ENCODE measurements at places on chromosomes 7 and 10. TPM values are rescaled to one million over a fixed set of nuclear protein-coding genes. Genes with fewer than 3 reads are reported as not detected.

LIPA gene
- polyA plus RNA-seq: 75.0 TPM

PDAP1 gene
- 108 TPM for polyA plus RNA-seq

HTR5A gene
- polyA plus RNA-seq: not detected

ZRANB1 gene
- 5.3 TPM for polyA plus RNA-seq

ERVW-1 gene
- polyA plus RNA-seq: not detected

GOLGA7B gene
- 0.27 TPM for polyA plus RNA-seq

ABCB4 gene
- 37.5 TPM for polyA plus RNA-seq

SRGN gene
- polyA plus RNA-seq: 239 TPM

GRCh38 chr7:27155816-27156507 is 513 bp downstream of the HOXA7 start:
- H3K4me1 ChIP-seq: peaks cover 61% of the 10 kb centered on the region
- H3K27ac ChIP-seq: peak overlapping the region; percentile 82
- H3K4me3 ChIP-seq: peak overlapping the region; percentile 36
- DNase-seq: peak; percentile 78
- peaks cover 99% of the 10 kb centered on the region for H3K27me3 ChIP-seq

DNA sequence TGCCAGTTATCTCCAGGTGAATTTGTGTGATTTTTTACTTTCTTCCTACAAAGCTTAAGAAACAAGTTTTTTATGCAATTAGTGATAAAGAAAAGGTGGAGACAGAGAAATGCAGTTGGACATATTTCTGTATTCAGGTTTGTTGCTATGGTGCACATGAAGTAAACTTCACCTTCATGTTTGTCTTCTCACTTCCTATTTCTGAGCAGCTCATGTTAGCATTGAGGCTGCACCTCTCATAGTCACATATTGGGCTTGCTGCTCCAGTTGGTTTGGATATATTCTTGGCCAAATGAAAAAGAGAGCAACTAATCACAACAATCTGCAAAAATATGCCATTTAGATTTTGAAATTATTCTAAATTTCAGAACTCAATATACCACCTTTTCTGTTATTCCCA is 475.6 kb upstream of the ZWINT start:
- no peaks in the 10 kb centered on the region for H3K27me3 ChIP-seq
- no peaks in the 10 kb centered on the region for H3K4me1 ChIP-seq
- no peak for DNase-seq
- H3K4me3 ChIP-seq: no peak overlapping the region
- no peaks in the 10 kb centered on the region for H3K36me3 ChIP-seq

DNA sequence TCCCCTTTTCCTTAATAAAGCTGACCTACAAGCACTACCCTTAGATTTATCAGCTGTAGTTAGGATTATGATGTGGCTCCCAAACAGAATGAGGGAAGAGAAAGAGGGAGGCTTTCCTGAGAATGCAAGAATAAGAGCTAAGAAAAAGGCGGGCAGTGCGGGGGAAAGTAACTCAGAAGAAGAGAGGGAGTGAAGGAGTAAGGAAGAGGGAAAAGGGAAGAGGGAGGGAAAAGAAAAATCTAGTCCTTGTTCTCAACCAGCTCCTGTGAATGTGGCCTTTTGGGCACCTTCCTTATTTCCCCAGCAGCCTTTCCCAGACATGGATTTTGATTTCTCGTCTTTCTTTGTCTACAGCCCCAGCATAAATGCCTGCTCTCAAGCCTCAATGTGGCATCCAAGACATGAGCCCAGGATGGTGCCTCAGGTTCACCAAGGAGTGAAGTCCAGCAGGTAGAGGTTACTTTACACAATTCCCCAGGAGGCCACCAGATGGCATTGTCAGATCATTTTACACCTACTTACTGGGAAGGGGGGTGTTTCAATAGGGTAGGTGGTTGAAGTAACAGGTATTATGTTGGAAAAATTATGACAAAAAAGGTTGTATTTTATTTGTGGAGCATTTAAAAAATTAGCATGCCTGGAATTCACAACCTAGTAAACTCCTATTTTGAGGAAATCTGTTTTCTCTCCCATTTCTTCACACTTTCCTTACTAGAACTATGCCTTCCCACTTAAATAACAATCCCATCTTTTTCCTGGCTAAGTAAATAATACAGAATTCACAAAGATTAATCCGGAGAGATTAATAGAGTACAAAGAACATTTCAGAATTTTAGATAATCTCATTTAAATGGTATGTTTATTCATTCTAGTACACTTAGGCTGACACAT is 106.5 kb downstream of the HTR7 start:
- H3K4me3 ChIP-seq: no peak overlapping the region
- no peak for DNase-seq
- H3K27me3 ChIP-seq: no peaks in the 10 kb centered on the region
- H3K27ac ChIP-seq: no peak overlapping the region
- H3K36me3 ChIP-seq: no peaks in the 10 kb centered on the region

- no peak overlapping the region for H3K4me3 ChIP-seq
- no peaks in the 10 kb centered on the region for H3K4me1 ChIP-seq
- peaks cover 68% of the 10 kb centered on the region for H3K36me3 ChIP-seq
- DNase-seq: no peak
Measured at GRCh38 chr10:31822616-31823318, 105.9 kb downstream of the ARHGAP12 start.

GRCh38 chr7:77202481-77202976 is 2.9 kb upstream of the FGL2 start:
- H3K27me3 ChIP-seq: no peaks in the 10 kb centered on the region
- no peak overlapping the region for H3K4me3 ChIP-seq
- peak overlapping the region; percentile 51 for H3K27ac ChIP-seq
- DNase-seq: no peak

- H3K36me3 ChIP-seq: no peaks in the 10 kb centered on the region
- no peak overlapping the region for H3K27ac ChIP-seq
- no peaks in the 10 kb centered on the region for H3K4me1 ChIP-seq
- no peak for DNase-seq
- H3K27me3 ChIP-seq: no peaks in the 10 kb centered on the region
Measured at GRCh38 chr10:76582531-76582930, 1055.1 kb downstream of the KCNMA1 start.

- no peaks in the 10 kb centered on the region for H3K36me3 ChIP-seq
- H3K27ac ChIP-seq: no peak overlapping the region
- H3K4me1 ChIP-seq: peaks cover 85% of the 10 kb centered on the region
- no peak for DNase-seq
- peaks cover under 1% of the 10 kb centered on the region for H3K27me3 ChIP-seq
Measured at GRCh38 chr7:21938463-21938862, 7.2 kb downstream of the CDCA7L start.

DNA sequence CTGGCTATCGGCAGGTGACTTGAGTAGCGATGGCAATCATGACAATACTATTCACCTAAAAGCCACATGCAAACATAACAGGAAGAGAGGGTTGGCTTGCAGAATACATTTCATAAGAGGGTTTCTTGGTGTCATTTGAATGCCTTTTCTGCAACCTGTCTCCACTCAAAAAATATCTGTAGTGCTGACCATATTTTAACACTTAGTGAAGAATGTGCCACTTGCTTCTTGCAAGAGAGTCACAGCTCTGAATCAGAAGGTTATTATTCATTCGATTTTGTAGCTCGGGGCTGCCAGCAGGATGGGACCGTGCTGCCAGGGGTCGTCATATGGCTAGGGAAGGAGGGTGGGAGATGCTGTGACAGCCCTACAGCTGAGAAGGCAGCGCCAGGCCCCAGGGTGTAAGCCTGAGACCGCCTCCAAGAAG is 152.0 kb upstream of the PITRM1 start:
- no peak for DNase-seq
- H3K27me3 ChIP-seq: no peaks in the 10 kb centered on the region
- H3K36me3 ChIP-seq: no peaks in the 10 kb centered on the region
- H3K27ac ChIP-seq: no peak overlapping the region
- H3K4me1 ChIP-seq: no peaks in the 10 kb centered on the region

DNA sequence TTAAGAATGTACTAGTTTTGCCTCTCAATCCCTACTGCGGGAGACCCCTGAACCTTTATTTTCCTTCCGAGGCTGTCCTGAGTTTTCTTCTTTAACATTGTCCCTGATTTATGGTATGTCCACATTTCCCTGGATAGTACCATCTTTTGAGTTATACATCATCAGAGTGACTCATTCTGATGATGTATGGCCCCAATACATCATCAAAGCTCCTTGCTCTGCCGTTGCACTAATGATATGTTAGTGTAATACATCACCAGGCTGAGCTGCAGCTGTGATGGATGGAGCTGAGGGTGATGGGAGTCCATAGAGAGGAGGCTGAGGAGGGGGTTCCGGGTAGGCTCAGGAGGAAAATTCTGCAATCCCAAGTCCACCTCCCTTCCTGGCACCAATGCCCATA is 986.5 kb downstream of the KCNMA1 start:
- H3K4me1 ChIP-seq: no peaks in the 10 kb centered on the region
- DNase-seq: no peak
- no peaks in the 10 kb centered on the region for H3K36me3 ChIP-seq

- no peaks in the 10 kb centered on the region for H3K36me3 ChIP-seq
- no peaks in the 10 kb centered on the region for H3K27me3 ChIP-seq
- H3K27ac ChIP-seq: no peak overlapping the region
- H3K4me3 ChIP-seq: no peak overlapping the region
- DNase-seq: peak; percentile 79
- H3K4me1 ChIP-seq: peaks cover 6% of the 10 kb centered on the region
Measured at GRCh38 chr10:13371897-13372470, 23.9 kb upstream of the SEPHS1 start.

DNA sequence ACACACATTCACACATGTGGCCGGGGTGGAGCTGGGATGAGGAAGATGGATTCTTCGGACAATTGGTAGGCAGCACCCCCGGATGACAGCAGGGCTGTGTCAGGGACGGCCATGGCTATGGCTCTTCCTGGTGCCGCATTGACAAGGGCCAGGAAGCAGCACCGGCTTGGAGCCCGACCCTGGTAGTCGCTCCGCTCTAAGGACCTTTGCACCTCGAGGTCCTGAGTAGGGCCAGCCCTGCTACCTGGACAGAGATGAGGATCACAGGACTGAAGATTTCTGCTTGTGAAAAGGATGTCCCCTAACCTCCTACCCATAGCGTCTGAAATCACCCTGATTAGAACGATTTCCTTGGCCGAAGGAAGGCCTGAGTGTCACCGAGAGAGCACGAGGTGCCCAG is 134.1 kb downstream of the ADARB2 start:
- no peak for DNase-seq
- H3K4me1 ChIP-seq: no peaks in the 10 kb centered on the region
- no peak overlapping the region for H3K27ac ChIP-seq
- no peak overlapping the region for H3K4me3 ChIP-seq
- H3K36me3 ChIP-seq: no peaks in the 10 kb centered on the region

DNA sequence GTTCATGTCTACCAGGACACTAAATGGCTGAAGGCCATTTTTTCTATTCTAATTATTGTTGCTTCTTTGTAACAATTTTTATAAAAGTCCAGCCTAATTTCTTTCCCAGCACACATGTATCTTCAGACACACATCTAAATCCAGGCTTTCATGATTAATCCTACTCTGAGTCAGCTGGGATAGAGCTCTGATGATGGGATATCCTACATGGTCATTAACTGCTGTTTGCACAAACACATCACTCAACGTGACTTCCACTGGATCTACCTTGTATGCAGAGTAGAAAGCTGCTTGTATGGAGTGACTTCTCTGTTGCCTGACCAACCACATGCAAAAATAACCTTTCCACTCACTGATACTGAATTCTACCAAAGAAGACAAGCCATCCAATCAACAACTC is 260.9 kb downstream of the AHR start:
- DNase-seq: no peak
- no peaks in the 10 kb centered on the region for H3K27me3 ChIP-seq
- no peak overlapping the region for H3K4me3 ChIP-seq

- H3K4me1 ChIP-seq: no peaks in the 10 kb centered on the region
- no peak overlapping the region for H3K27ac ChIP-seq
- no peak for DNase-seq
Measured at GRCh38 chr10:124370426-124370825, 48.3 kb downstream of the OAT start.
